ENCODE measurements at places on chromosomes 1 and 21. TPM values are rescaled to one million over a fixed set of nuclear protein-coding genes. Genes with fewer than 3 reads are reported as not detected.
A peak's percentile ranks its signal among the peaks of the same experiment; 100 is the strongest.

GRCh38 chr1:246214708-246215509 lies 292.2 kb downstream of the SMYD3 start:
- DNase-seq = peak; percentile 96

DNA sequence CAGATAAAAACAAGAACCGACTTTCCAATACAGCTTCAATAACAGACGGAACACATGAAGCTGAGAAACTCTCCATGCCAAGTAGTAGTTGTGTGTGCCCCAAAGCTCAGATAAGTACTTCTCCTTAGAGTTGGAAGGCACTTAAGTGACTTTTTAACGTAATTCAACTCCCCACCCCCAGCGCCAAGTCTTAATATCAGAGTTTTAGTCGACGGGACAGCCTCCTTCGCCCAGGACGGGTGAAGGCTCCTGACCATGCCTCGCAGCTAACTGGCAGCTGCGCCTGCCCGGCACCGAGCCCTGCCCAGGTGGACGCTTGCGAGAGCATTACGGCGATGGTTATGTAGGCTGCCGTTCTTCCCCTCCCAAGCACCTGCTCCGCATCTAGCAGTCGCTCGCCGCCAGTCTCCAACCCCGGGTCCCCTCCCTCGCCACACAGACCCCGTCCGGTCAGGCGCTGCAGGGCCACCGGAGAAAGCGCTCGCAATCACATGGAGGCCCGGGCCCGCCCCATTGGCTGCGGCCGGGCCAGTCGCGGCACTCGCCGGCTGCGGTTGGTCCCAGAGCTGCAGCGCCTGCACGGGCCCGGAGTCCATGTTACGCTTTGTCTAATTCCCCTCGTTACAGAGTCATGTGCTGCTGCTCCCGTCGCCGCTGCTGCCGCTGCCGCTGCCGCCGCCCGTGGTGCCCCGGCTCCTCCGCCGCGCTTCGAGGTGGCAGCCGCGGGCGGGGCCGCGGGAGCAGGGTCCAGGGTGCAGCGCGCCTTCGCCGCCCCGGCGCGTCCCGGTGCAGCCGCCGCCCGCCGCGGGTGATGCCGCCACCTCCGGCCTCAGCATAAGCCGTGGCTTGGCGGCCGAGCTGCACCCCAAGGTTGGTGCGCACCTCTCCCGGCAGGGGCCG lies at the start of gene LRRC8D:
LRRC8D (plus strand) TSS at position 611 of the 900 bp plus-strand sequence. CDS start 112,037 bp downstream, outside the sequence.
- peak; percentile 76 for DNase-seq

GRCh38 chr1:201016943-201017827 lies 6.3 kb downstream of the KIF21B start:
- DNase-seq = no peak

The PRDM16 gene
- total RNA-seq = not detected

The EDEM3 gene
- total RNA-seq = 63.5 TPM

Measured in MCF 10A (cell line).